ENCODE measurements at places on chromosomes 6 and 20.

DNA sequence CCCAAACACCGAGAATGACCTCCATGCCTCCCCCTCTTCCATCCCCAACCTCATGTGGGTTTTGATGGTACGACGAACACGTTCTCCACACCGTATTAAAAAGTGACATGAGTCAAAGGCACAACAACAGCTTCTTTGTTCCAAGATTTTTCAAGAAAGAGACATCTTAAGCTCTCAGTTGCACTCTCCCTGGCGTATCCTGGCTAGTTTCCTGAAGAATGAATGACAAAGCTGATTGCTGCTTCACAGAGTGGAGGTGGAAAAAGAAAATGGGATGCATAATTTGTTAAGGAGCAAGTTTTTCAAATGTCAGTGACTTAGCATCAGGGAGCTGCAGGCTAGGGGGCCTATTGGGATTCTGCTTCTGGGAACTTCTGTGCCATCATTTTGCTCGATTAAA is 95.5 kb downstream of the STK35 start:
- DNase-seq = no peak

DNA sequence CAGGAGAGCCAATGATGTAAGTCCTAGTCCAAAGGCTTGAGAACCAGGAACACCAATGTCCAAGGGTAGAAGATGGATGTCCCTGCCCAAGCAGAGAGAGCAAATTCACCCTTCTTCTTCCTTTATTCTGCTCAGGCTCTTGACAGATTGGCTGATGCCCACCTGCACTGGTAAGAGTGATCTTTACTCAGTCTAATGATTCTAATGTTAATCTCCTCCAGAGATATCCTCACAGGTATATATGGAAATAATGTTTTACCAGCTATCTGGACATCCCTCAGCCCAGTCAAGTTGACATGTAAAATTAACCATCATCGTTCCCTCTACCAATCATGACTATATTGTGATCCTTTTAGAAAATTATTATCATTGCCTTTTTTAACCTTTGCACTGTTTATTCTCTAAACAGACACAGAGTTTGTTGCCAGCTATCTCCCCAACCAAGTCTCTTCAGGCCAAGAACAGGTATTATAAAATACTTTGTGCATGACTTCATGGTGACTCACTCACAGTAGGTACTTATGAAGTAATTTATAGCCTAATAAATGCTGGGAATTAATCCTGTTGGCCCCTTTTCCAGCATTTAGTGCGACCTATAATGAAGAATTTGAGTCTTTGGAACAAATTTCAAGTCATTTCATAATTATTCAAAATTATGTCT is 26.2 kb upstream of the TSHZ2 start:
- no peak for DNase-seq

- no peak for DNase-seq
Measured at GRCh38 chr6:17289630-17290061, 8.5 kb downstream of the RBM24 start.

GRCh38 chr6:133697666-133698065 is 191.2 kb upstream of the TCF21 start:
- DNase-seq = no peak

DNA sequence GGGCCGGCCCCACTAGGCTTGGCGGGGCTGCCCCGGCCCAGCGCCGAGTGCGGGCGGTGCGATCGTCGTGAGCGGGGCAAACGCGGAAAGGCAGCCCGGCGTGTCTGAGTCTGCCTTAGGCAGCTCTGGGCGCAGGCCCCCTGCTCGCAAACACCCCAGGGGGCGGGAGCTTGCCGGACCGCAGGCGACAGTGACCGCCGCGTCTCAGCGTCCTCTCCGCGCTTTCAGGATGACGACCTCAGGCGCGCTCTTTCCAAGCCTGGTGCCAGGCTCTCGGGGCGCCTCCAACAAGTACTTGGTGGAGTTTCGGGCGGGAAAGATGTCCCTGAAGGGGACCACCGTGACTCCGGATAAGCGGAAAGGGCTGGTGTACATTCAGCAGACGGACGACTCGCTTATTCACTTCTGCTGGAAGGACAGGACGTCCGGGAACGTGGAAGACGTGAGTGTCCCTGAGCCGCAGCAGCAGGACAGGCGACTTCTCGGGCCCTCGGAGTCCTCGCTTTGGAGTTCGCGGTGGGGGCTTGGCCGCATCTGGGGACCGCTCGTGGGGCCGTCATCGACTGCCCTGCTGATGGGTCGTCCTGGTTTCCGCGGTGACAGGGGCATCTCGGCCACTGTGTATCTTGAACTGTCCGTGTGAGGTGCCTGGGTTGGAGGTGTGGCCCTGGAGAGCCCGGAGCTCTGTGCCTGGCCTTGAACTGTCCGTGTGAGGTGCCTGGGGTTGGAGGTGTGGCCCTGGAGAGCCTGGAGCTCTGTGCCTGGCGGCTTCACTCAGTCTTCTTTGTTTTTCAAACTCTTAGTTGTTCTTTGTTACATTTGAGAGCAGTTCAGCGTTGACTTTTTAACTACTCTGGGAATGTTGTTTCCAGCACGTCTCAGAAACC is 786 bp downstream of the ADRM1 start:
- DNase-seq = peak; percentile 7

- DNase-seq = no peak
Measured at GRCh38 chr6:43847741-43848630, 78.0 kb downstream of the VEGFA start.

- DNase-seq = peak; percentile 73
Measured at GRCh38 chr6:16238057-16238962, at the start of gene GMPR. TSS of gene GMPR (plus strand) at chr6:16238587. CDS start at chr6:16238694, 107 bp downstream.

- no peak for DNase-seq
Measured at GRCh38 chr6:113763876-113764275, 93.3 kb upstream of the MARCKS start.

DNA sequence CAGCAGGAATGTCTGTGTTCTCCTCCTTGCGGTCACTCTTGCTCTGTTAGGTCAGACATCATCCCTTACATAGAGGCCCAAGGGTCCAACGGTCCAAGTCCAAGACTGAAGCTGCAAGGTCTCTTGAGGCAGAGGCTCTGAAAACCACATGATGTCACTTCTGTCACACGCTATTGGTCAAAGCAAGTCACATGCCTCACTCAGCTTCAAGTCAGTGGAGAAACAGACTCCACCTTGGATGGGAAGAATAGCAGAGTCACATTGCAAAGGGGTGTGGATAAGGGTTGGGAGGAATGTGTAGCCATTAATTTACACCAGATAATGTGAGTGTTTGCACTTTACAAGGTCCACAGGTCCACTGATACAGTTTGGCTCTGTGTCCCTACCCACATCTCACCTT is 17.5 kb downstream of the SLC52A3 start:
- no peak for DNase-seq

DNA sequence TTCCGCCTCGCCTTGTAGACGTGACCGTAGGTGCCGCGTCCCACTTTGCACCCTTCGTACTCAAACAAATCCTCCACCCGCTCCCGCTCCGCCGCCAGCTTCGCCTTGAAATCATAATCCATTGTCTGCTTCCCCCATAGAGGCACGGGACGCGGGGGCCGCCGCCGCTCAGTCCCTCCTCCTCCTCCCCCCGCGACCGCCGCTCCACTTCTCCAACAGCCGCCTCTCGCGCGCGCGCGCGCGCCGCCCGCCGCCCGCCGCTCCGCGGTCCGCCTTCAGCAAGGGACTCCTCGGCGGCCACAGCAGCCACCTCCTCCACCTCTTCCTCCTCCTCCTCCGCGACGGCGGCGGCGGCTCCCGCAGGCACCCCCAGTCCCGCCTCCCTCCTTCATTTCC is 256 bp downstream of the CDK19 start:
- no peak for DNase-seq

All from CD4-positive, alpha-beta T cell treated with Interleukin-17A for 1 hour (primary cell).